Activated CD4-positive, alpha-beta memory T cell treated with anti-CD3 and anti-CD28 coated beads, Interleukin-2, amount 10 ng/mL, durations not matched to agents 7 days and 5 days (primary cell): ENCODE measurements at places on chromosomes 3 and 15. TPM values are rescaled to one million over a fixed set of nuclear protein-coding genes. Genes with fewer than 3 reads are reported as not detected.

GRCh38 chr15:64045774-64046420 lies 388 bp downstream of the DAPK2 start:
- no peak for DNase-seq

DNA sequence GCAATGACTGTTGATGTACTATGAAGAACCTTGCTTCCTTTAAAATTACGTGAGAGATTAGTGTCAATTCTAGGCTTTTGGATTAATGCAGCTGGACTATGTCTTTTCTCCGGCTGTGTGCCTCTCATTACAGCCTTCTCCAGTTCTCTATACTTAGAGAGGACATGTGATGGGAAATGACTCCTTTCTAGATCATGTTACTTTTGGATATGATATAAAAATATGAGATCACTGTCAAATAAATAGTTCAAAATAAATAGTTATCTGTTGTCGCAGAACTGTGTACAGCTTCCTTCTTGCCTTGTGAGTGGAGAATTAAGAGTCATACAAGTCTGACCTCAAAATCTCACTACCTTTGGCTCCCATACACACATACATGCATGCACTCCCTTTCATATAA lies 592.4 kb downstream of the DIPK2A start:
- no peak for DNase-seq

- DNase-seq, result no peak
These were observed 36.2 kb upstream of the COL6A6 start for GRCh38 chr3:130480736-130481135.

GRCh38 chr15:72445426-72445825 lies 28.7 kb upstream of the ARIH1 start:
- no peak for DNase-seq

Gene WDR82
- 131 TPM for total RNA-seq

- no peak for DNase-seq
These were observed 88.7 kb upstream of the C15orf39 start for GRCh38 chr15:75112848-75113492.

GRCh38 chr3:31227131-31227562 lies 305.6 kb upstream of the STT3B start:
- no peak for DNase-seq

Gene ACTC1
- not detected for total RNA-seq

DNA sequence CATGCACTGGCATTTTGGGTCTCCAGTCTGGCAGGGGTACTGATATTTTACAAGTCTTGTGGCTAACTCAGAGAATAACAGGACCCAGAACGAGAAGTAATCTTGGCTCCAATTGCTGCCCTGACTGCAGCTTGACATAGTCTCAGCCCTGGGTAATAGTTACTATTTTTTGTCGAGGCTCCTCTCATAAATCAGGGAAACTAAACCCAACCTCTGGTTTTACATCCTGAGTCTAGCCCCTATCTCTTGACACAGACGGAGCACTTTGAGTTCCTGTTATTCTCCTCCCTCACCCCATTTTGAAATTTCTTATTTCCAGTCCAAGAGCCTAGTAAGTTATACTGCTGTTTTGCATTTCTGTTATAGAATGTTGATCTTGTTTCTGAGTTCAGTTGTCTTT lies 276.1 kb upstream of the GOLIM4 start:
- no peak for DNase-seq

- no peak for DNase-seq
These were observed 76.0 kb upstream of the HACD2 start for GRCh38 chr3:123660900-123661299.

GRCh38 chr15:77858792-77859490 lies 218.6 kb downstream of the TBC1D2B start:
- DNase-seq, result no peak
